RWPE2 (cell line): ENCODE measurements at places on chromosomes 13 and 19.
A peak's percentile ranks its signal among the peaks of the same experiment; 100 is the strongest.

GRCh38 chr19:36054733-36055686 is at the start of gene WDR62:
Gene WDR62 (plus strand): TSS chr19:36054897. CDS start chr19:36054972, 75 bp downstream.
- peak; percentile 93 for DNase-seq

DNA sequence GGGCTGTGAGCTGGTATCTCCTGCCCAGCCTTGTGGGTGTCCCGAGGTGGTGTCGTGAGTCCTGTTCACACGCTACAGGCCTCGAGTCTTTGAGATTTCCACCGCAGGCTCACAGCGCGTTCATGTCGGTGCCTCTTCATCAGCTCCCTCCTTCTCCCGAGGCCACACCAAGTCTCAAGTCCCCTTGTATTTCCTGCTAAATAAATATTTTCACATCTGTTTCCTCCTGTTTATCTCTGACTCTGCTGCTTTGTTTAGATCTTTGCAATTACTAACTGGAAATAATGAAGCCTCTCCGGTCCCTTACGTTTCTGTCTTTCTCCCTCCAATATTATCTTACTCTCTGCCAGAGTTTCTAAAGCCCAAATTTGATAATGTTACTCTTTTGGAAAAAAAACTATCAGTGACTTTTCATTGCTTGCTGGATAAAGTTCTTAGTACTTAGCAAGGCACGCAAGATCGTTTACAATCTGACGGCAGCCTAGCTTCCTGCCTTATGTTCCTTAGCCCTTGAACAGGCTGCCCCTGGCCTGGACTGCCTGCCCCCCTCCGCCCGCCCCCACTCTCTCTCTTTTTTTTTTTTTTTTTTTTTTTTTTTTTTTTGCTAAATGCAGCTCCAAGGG is 130.5 kb upstream of the RNF113B start:
- no peak for DNase-seq

DNA sequence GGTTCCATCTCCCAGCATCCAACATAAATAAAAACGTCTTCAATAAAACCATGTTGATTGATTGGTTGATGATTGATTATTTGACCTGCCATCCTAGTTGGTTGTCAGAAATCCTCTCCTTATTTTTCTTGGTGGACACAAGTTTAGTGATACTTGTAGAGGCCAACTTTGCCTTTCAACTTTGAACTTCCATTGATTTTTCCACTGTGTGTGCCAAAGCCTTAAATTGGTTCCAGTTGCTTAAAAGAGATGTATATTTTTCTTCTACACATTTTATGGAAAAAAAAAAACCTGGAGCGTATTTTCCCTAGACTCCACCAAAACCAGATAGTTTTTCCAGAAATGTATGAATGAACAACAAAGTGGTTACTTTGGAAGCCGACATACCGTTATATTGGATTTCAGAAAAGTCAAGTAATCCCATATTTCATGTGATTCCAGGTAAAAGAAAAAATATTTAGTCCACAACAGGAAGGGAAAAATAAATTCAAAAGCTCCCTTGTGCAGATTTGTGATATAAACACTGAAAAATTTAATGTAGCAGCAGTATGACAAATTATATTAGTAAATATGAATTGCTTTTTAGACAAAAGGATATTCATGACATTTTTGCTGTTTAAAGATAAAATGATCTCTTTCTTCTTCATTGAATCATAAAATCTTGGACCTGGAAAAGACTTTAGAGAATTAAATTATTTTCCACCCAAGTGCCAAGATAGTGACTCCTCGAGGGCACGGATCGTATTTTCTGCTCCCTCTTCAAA is 85.2 kb downstream of the MBNL2 start:
- DNase-seq: no peak

DNA sequence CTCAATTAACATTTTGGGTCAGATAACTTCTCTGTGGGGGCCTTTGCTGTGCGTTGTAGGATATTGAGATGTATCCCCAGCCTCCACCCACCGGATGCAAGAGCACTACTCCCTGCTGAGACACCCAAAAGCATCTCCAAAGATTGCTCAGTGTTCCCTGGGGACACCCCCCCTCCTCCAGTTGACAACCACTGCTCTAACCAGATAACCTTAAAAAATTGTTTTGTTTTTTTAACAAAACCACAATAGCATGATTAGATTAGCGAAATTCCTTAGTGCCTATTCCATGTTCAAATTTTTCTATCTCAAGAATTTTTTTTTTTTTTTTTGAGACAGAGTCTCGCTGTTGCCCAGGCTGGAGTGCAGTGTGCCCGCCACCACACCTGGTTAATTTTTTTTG is 2.6 kb upstream of the EPN1 start:
- DNase-seq: no peak

DNA sequence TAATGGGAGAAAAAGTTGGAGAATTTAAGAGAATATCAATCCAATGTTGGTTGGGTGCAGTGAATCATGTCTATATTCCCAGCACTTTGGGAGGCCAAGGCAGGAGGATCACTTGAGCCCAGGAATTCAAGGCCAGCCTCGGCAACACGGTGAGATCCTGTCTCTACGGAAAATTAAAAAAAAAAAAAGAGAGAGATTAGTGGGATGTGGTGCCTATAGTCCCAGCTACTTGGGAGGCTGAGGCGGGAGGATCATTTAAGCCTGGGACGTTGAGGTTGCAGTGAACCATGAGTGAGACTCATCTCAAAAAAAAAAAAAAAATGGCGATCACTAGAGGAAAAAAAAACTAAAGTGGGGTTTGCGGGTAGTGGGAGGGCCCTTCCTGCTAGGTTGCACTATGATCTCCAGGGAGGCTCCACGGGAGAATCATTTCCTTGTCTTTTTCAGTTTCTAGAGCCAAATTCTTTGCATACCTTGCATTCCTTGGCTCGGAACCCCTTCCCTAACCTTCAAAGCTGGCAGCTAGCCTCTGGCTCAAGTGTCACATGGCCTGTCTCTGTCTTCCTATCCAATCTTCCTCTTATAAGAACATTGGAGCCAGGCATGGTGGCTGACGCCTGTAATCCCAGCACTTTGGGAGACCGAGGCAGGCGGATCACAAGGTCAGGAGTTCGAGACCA is 5.8 kb upstream of the ERCC2 start:
- DNase-seq: no peak

GRCh38 chr13:23175920-23176319 is 4.9 kb upstream of the SGCG start:
- DNase-seq: no peak

GRCh38 chr13:42781352-42781751 is at the start of gene FAM216B:
Gene FAM216B (plus strand): TSS chr13:42781584. CDS start chr13:42784068, 2,484 bp downstream.
- DNase-seq: no peak

GRCh38 chr13:95241321-95241720 is 59.9 kb downstream of the ABCC4 start:
- no peak for DNase-seq

DNA sequence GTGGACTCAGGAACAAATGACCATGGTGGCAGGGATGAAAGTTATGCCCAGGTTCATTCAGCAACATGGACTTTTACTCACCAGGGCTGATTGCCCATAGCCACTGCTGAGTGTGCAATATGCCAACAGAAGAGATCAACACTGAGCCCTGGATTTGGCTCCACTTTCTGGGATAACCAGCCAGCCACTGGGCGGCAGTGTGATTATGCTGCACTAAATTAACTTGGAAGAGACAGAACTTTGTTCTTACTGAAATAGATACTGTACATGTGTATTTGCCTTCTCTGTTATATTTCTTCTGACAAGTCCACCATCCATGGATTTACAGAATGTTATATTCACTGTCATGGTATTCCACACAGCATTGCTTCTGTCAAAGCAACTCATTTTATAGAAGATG is 257.4 kb downstream of the TDRD3 start:
- no peak for DNase-seq

- no peak for DNase-seq
These were observed 8.0 kb downstream of the SSBP4 start for GRCh38 chr19:18427080-18427742.

DNA sequence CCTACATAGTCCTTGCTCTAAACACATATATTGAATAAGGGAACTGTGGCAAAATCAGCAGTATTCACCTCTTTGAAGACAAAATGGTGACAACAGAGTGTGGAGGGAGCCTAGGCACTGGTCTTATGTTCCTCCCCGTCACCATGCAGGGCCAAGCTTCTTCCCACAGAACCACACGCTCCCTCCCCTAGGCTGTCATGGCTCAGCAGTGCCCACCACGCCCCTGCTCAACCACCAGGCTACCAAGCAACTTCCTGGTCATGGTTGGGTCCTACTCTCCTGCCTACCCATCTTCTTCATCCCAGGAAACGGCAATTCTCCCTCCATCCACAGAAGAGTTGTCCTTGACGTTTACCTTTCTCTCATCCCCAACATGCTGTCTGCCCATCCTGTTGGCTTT is 126.1 kb downstream of the CRYL1 start:
- DNase-seq: no peak

GRCh38 chr19:47697863-47698609 is 15.2 kb upstream of the EHD2 start:
- no peak for DNase-seq

DNA sequence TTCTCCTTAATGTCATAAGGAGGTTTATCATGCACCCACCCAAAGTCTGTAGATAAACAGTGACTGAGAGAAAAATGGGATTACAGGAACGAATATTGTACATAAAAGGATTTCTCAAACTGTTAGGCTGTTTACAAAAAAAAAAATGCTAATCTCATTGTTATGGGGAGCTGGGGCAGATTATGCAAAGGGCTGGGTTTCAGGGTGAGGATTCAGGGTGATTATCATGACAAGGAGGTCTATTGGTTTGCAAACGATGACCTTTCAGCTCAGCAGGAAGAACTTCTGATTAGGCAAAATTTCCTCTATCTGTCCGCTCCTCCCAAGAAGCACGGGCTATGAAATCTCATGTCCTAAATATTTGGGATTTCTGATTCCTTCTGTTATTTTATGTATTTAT is 41.4 kb downstream of the NLRP12 start:
- no peak for DNase-seq

DNA sequence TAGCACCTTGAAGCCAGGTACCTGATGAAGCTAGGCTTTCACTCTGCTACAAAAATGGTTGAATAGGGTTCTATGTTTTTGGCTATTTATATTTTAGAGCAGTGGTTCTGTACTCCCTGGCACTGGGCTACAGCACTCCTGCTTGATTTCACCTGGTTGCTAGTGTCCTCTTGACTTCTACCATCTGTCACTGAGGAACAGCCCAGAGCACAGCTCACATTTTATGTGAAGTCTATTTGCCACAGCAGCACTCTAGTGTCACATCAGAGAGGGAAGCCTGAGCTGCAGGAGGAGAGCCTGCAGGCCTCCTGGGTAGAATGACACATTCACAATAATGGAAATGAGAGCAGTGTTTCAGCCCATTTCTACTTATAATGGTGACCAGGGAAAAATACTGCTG is 184.2 kb downstream of the ZNF486 start:
- DNase-seq: no peak

DNA sequence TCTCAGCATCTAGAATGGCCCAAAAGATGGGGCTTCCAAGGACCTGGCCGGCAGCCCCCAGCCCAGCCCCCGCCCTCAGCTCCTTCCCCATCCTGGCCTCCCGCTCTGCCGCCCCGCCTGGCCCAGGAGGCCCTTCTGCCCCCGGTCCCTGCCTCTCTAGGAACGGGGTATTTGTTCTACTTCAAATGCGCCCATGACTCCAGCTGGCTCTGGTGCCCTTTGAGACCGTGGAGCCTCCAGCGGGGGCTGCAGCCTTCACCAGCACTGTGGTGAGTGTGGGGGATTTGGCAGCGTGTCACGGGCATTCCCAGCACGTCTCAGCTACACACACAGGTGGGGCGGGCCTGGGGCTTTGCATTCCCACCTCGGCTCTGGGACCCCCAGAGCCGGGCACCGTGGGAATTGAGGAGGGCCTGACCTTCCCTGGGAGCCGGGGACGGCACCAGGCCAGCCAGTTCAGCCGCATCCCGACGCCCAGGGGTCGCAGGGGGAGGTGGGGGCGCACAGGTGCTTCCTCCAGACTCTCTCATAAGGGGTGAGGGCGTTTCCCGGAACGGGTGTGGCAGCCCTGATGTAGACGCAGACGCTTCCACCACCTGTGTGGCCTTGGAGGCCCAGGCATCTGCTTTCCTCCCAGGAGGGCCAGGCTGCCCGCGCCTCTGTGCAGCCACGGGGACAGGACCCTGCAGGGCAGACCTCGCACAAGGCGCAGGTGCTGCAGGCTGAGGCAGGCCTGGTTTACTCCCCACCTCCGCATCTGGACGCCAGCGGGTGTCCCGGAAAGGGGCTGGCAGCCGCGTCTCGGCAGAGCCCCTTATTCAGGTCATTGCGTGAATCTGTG is 947 bp downstream of the ATP4B start:
- DNase-seq: peak; percentile 51

DNA sequence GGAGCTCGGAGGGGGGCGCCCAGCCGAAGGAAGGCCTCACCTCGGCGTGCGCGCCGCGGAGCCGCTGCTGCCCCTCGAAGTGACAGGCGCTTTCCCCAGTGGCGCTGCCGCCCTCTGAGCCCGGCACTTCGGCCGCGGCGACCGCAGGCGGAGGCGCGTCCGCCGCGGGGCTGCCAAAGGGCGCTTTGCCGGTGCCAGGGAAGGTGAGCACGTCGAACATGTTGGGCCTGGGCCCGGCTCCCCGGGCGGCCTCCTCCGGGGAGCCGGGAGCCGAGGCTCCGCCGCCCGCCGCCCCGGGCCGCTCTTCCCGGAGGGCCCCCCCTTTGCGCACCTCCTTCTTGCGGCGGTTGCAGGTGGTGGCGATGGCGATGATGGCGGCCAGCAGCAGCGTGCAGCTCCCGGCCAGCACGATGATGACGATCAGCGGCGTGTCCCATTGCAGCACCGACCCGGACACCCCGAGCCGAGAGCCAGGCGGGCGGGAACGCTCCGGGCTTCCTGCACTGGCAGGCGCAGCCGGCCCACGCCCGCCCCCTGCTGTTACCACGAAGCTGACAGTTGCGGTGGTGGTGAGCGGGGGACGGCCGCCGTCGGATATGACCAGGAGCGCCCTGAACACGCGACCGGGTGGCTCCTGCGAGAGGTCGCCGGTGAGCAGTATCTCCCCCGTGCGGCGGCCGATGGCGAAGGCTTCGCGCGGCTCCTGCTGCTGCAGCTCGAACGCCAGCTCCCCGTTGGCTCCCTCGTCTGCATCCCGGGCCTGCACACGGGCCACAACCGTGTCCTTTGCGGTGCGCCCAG is 2.5 kb downstream of the PCDH8 start:
- peak; percentile 45 for DNase-seq
